CD8-positive, alpha-beta memory T cell (primary cell): ENCODE measurements at places on chromosomes 11 and 22.

DNA sequence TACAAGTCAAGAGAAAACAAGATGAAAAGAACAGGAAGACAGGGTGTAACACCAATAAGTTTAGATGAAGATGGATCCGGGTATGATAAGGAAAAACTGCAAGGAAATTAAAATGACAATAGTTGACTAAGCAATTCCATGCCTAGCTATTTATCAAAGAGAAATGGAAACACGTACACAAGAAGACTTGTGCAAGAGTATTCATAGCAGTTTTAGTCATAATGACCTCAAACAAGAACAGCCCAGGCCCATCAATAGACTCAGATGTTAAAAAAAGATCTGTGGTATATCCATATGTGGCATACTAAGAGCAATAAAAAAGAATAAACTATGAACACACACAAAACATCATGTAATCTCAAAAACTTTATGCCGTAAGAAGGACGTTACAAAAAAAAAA lies 33.2 kb downstream of the SLC5A12 start:
- DNase-seq: no peak

DNA sequence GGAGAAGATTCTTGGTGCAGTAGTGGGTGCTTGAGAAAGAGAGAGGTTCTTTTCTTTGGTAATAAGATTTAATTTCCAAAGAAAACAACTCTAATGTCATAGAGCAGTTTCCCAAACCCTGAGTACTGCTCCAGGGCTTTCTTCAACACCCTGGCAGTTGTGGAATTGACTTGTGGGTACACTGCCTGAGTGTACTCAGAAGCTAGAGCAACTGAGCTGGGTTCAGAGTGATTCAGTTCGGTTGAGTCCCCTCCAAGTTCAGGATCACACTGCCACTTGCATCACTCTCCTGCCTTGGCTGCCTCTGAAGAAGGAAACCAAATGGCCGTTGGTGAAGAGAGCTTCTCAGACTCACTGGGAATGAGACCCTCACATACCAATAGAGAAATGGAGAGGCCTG lies 5.3 kb downstream of the DMC1 start:
- no peak for DNase-seq

DNA sequence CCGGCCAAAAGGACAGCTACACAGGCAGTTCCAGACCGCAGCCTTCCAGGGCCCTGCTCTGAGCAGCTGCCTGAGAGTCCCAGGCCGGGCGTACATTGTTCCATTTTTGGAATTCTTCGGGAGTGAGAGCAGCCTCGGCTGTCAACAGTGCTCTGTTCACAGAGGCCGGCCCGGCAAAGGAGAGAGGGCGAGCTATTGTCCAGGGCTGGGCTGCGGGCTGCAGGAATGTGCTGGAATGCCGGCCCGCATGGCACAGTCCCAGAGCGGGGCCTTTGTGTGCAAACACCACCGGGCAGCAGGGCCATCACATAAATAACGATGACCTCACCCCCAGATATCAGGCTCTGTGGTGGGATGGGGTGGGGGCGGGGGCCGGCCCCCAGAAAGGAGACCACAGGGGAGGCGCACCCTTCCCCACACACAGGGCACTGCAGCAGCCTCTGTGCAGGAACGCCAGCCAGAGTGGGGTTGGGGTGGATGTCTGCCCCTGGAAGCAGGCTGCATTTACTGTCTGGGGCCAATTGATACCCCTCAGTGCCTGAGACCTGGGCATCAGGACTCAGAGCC lies 15.8 kb downstream of the LINC01488 start:
- DNase-seq: no peak

DNA sequence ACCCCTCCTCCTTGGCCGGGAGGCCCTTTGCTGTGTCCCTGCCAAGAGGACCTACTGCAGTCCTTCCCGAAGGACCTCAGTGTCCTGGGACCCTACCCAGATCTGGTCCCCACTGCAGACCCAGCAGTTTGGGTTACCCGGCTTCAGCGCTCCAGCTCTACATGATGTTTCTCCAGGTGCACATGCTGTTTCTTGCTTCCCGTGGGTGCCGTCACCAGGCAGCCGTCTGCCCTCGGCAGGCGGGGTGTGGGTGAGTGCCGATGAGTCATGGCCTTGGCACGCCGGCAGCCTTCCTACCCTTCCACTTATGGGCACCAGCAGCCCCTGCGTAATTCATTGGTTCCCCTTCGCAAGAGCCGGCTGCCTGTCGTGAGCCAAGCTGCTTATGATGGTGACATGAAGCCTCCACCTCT lies 101.8 kb downstream of the BCR start:
- no peak for DNase-seq

DNA sequence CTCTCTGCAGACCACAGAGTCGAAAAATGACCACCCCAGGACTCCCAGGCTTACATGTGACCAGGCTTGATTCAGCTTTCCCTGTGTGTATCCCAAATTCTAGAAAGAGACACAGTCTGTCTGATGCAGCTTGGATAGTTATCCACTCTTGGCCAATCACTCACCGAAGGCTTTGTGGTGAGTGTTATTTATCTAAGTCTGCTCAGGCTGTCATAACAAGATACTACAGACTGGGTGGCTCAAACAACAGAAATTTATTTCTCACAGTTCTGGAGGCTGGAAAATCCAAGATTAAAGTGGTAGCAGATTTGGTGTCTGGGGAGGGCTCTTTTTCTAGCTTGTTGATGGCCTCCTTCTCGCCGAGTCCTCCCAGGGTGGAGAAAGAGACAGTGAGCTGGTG lies 63.2 kb downstream of the ZBTB16 start:
- no peak for DNase-seq

- no peak for DNase-seq
Observed at GRCh38 chr22:23878219-23878618, 16.0 kb upstream of the MIF start.

- DNase-seq: no peak
Observed at GRCh38 chr11:18730020-18730419, 4.0 kb upstream of the IGSF22 start.

- no peak for DNase-seq
Observed at GRCh38 chr11:59429924-59430516, 3.8 kb upstream of the OR5A2 start.

GRCh38 chr11:44615913-44616791 lies 50.7 kb downstream of the CD82 start:
- DNase-seq: no peak

GRCh38 chr11:126053415-126054286 lies 9.0 kb downstream of the CDON start:
- no peak for DNase-seq

- no peak for DNase-seq
Observed at GRCh38 chr11:111814557-111815320, 48.5 kb upstream of the PPP2R1B start.

DNA sequence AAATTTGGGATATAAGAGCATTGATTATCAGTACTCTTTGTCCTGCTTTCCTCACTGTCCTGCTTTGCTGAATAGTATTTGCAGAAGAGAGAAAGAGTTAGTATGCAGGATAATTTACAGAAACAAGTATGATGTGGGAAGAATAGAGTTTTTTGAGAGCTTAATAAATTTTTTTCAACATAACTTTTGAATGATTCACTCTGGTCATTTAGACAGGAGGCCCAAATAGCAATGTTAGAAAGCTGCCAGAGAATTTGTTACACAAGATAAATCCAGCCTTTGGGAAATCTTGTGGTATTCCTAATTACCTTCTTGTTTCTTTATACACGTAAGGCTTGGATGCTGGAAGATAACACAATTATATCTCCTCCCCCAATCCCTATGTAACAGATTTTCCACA lies 484.6 kb downstream of the CNTN5 start:
- no peak for DNase-seq

GRCh38 chr22:26679003-26679629 lies 21.7 kb downstream of the MIAT start:
- DNase-seq: peak; percentile 75

DNA sequence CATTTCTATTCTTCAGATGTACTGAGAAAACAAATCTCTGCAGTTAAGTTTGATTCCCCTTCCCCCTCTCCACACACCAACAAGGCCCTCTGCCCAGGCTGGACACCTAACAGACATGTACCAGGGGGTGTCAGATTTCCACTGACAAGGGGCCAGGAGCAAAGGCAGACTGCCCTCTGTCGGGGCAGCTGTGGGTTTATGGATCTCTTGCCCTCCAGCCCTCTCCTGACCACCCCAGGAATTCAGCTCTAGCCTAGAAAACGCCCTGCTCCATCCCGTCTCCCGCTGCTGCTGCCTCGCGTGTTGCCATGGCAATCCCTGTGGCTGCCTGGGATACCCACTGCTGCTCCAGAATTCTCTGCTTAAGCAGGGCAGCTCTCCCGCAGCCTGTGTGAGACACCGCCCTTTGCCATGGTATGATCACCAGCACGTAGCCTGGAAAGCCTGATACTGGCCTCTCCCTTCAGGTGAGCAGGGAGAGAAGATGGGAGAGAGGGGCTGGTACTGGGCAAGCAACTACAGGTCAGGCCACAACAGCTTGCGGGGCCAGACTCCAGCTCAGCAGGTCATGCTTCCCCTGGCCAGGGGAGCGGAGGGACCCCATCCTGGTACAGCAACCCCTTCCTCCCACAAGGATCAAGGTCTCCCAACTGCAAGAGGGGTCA lies 41.6 kb downstream of the BUD13 start:
- no peak for DNase-seq

DNA sequence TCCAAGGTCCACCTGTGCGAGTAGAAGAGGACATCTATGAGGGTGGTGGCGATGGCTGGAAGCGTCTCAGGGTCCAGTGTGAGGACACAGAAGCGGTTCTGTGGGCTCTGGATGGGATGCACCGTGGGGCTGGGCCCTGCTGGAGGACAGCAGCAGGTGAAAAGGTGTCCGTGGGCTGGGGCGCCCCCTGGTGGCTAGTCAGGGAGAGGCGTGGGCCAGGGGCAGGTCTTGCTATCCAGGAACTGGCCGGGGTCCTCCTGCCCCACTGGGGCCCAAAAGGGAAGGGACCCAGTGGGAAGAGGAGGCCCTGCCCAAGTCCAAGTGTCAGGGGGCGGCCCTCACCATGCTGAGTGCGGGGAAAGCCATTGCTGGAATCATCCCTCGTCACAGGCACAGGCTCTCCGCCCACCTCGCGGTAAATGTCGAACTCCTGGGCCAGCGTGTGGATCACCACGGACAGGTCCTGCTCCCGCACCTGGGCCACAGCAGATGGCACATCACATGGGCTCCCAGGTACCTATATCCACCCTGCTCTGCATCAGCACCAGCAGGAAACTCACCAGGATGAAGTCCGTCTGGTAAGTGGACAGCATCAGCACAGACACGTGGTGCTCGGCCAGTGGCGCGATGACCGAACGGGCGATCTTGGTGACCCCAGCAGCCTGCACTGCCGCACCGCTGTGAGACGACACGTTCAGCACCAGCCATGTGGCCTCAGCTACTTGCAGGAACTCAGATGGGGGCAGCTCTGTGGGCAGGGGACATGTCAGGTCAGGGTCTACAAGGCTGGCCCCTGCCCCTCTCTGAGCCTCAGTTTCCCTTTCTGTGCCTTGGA lies 2.3 kb downstream of the CASTOR1 start:
- peak; percentile 82 for DNase-seq

DNA sequence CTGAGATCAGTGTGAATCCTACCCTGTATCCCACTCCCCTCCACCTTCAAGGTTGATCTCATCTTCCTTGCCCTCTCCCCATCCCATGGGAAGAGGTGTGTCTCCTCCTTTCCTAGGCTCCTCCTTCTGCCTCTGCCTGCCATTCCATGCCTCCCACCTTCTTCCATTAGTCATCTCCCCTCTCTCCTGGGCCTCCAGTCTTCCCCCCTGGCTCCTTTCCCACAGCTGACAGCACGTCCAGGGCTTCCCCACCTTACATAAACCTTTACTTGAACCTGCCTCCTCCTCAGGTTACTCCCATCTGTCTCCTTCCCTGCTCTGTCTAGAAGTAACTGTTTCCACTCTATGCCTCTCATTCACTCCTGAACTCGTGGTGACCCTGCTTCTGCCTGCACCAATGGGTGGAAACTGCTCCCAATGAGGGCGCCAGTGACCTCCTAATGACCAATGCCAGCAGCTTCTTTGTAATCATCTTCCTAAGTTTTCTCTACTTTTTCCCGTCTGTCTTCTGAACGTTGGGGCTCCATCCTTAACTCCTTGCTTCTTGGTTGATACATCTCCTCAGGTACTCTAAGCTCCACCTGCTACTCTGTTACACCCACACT lies 266.9 kb upstream of the NARS2 start:
- DNase-seq: no peak

GRCh38 chr11:31690041-31690440 lies 121.1 kb downstream of the PAX6 start:
- DNase-seq: no peak

GRCh38 chr22:19477321-19478044 lies 1.5 kb downstream of the UFD1 start:
- peak; percentile 18 for DNase-seq

- no peak for DNase-seq
Observed at GRCh38 chr22:23066200-23067022, 3.9 kb upstream of the GNAZ start.

GRCh38 chr11:16356057-16356760 lies at the start of gene SOX6:
Gene SOX6, minus strand, starts transcription at chr11:16356546. Its CDS starts 15,298 bp downstream, at chr11:16341248.
- DNase-seq: no peak

DNA sequence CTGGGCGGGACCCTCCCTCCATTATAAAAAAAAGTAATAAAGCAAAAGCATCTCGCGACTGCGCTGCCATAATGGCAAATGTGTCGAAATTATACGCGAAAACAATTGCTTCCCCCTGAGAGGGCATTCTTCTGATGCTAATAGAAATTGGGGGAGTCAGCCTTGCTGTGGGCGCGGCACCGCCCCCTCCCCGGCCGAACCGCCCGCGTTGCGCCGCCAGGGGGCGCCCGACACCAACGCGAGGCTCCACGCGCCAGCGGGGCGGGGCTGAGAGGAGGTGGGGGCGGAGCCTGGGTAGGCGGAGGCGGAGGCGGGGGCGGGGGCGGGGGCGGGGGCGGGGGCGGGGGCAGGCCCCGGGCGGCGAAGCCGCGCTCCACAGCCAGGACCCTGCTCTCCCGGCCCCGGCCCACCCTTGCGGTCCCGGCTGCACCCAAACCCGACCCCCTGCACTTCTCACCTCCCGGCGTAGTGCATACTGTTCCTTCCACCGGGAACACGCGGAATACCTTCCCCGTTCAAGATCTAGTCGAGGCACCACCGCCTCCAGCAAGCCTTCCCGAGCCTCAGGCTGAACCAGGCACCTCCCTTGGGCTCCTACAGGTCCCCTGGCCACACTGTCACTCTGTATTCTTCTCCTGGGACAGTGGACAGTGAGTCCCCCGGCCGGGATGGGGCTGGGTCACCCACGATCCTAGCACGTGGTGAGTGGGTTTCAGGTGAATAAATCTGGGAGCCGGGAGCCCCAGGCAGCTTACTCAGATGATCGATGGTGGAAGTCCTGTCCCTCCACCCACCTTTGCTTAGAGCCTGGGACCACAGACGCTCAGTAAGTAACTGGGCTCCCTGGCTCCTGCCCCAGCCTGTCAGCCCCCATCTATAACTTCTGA lies 15.5 kb upstream of the UPK3A start:
- DNase-seq: peak; percentile 85

DNA sequence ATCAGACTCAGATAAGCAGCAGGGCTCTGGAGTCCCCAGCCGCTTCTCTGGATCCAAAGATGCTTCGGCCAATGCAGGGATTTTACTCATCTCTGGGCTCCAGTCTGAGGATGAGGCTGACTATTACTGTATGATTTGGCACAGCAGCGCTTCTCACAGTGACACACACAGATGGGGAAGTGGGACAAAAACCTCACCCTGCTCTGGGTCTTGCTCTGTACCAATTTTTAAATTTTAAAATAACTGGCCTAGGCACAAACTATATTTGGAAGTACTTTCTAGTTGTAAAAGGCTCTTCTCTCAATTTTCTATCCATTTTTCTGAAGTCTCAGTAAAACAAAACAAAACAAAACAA lies 131.7 kb downstream of the VPREB1 start:
- no peak for DNase-seq

- DNase-seq: no peak
Observed at GRCh38 chr11:46272816-46273427, 4.5 kb upstream of the CREB3L1 start.
